ENCODE measurements at places on chromosomes 5 and 9. TPM values are rescaled to one million over a fixed set of nuclear protein-coding genes. Genes with fewer than 3 reads are reported as not detected.

GRCh38 chr5:151592855-151593408, 1.8 kb upstream of the FAT2 start:
- DNase-seq: no peak

ZNF618 gene
- 7.5 TPM for total RNA-seq

DNA sequence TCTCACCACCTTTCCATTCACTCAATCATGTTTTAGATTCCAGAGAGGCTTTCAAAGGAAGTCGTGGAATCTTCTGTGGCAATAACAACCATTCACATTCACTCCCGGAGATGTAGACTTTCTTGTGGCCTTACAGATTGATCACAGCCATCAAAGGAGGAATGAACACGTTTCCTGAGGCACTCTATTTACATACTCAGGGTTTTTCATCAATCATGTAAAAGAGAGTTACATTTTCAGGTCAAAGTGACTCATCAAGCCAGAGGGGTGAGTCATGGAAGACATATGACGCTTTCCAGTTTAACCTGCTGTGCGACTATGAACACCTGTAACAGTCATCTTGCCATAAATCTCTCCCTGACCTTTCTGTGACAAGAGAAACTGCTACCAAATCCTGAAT, 39.3 kb upstream of the RAD23B start:
- no peak for DNase-seq

GRCh38 chr9:14279671-14280070, 34.3 kb downstream of the NFIB start:
- DNase-seq: no peak

- no peak for DNase-seq
These were observed 187.6 kb downstream of the CETN3 start for GRCh38 chr5:90221951-90222350.
